ENCODE measurements at places on chromosomes 12 and 14.

DNA sequence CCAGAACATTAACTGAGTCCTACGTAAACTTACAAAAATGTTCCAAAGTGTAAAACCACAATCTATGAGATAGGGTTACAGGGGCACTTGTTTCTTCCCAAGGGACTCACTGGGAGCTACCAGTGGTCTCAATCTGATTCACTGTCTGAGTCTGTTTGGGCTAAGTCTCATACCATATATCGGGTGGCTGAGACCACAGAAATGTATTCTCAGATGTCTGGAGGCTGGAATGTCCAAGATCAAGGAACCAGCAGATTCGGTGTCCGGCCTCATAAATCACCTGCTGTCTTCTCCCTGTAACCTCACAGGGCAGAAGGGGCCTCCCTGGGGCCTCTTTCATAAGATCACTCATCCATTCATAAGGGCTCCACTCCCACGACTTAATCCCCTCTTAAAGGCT, 616.3 kb upstream of the TMEM132C start:
- DNase-seq: no peak

- peak; percentile 68 for DNase-seq
Observed at GRCh38 chr12:50074936-50075807, 10.0 kb upstream of the SMARCD1 start.

DNA sequence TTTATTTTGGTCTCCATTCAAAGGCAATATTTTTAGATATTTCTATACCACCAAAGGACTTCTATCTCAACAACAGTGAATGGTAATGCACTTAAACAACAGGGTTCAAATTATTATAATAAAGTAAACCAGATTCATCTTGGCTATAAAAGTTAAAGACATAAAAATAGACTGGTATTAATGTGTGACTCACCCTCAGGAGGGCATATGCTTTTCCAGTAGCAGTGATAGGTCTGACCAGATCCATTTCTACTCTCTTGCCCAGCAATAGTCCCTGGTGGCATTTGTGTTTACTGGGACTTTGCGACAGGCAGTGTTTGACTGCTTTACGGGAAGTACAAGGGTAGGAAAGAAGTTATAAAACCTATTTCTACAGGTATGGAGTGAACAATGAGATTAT, 353.2 kb upstream of the ATP2B1 start:
- DNase-seq: no peak

GRCh38 chr14:30885840-30886740, 11.7 kb downstream of the COCH start:
- no peak for DNase-seq

- DNase-seq: no peak
Observed at GRCh38 chr12:93569301-93569655, 3.2 kb upstream of the SOCS2 start.

DNA sequence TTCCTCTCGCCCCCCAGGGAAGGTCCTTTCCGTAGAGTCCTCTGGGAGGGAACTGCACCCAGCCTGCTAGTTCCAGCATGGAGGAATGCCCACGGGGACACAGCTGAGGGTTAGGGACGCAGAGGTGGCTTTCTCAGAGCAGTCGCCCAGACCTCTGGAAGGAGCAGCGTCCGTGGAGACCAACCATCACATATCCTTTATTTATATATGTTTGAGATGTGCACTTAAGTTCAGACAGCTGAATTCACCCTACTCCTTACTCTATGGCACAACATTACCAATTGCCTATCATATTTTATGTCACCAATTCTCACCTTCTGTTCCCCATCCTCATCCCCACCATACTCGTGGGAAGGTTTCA, 305.6 kb upstream of the DIO3 start:
- no peak for DNase-seq

- no peak for DNase-seq
Observed at GRCh38 chr14:99597911-99598600, 6.0 kb downstream of the CCDC85C start.

DNA sequence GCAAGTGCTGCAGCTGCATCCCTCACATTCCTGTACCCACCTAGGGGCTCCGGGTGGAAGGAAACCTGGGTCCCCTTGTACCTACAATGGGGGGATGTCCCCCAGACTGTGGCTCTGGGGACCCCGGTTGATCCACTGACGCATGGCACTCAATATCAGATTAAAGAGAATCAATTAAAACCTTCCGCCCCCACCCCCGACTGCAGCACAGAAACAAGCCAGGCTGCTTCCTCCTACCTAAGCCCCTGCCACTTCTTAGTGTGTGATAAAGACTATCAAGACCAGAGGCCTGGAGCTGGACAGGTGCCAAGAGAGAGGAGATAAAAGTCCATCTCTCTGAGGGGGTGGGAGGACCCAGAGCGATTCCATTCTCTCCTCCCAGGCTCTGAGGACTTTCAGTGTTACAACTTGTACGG, 28.2 kb upstream of the RPLP0 start:
- DNase-seq: peak; percentile 82

- no peak for DNase-seq
Observed at GRCh38 chr12:114662512-114663177, 21.3 kb downstream of the TBX3 start.

- no peak for DNase-seq
Observed at GRCh38 chr12:128421375-128421774, 154.4 kb downstream of the TMEM132C start.

GRCh38 chr14:101973356-101973755, 9.0 kb downstream of the DYNC1H1 start:
- DNase-seq: no peak

DNA sequence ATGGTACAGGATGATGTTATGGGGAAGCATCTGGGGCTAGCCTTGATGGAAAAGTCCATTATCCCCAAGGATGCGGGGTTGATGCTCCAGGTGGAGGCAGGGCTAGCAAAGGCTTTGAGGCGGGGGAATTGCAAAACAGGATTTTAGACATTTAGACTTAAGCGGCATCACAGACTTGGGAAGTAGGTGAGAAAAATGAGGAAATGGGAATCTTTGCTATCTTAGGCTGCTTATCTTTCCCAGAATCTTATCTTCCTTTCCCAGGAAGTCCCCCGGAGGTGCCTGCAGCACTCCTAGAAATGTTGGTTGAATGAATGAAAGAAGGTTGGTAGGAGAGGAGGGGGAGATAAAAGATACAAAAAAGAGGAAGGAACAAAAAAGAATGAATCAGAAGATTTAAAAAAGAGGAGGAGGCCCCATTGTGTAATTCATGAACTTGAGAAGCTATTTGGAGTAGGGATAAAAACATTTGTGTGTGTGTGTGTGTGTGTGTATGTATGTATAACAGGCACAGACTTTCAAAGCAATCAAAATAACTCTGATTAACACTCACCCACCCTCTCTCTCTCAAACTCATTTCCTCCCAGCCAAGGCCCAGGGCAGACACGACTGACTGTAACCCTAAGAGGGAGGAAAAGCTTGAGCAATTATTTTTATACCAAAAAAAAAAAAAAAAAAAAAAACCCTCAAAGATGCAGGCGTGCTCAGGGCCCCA, 62.5 kb upstream of the TBX3 start:
- no peak for DNase-seq

DNA sequence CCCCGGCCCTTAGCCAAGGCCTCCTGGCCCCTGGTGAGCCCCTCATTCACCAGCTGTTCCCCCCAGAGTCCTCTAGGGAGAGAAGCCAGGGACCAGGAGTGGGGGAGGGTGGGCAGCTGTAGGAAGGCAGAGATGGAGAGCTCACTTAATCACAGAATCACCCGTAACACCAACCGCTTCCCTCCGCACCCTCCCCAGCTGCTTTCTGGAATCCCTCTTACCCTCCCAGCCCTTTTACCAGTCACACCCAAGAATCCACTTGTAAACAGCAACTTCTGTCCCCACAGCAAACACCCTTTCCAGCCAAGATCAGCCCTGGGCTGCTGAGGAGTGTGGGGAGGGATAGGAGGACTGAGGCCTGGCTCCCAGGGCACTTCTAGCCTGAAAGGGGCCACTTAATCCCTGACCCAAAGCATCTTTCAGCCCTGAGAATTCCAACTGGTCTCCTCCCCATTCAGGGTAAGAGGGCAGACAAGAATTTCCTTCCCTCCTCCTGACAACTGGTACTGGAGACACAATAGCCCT, 18.8 kb downstream of the NCKAP5L start:
- no peak for DNase-seq

DNA sequence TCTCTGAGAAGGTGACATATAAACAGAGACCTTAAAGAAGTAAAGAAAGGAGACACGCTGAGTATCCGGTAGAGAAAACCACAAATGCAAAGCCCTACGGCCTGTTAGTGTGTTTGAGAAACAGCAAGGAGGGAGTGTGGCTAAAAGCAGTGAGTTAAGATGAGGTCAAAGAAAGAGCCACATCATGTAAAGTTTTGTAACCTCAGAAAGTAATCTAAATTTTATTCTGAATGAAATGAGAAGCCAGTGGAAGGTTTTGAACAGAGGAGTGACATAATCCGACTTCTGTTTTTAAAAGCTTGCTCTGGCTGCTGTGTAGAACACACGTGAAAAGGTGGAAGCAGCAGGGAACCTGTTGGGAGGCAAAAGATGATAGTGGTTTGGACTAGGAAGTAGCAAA, 32.6 kb downstream of the PPP2R5E start:
- no peak for DNase-seq

DNA sequence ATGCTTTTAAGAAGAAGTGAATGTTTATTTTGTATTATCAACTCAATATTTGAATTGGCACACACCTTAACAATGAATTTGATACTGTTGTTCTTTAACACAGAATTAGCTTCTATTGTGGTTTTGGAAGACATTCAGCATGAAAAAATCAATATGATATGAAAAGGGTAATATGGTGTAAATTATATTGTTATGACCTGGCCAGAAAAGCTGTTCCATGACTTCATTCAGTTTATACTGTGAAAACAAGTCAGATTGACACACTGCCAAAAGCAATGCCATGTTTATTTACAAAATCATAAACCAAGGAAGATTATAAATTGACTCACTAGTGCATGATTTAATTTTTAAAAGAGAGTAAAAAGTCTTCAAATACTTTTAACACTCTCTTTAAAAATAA, 851.4 kb upstream of the SEL1L start:
- DNase-seq: no peak

DNA sequence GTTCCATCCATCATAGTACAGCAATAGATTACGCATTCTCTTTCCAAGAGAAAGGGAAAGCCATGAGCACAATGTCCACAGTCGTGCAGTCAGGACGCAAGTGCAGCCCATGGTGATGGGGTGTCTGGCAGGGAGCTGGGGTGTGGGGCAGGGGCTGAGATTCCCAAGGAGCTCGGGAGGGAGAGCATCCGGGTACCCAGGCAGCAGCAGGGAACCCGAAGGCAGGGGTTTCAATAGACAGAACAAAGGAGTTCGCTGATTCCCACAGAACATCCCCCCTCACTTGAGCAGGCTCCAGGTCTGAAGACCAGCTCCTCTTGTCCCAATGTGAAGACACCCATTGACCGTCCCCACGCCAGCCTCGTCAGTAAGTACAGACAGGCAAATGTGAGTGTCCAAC, 13.5 kb downstream of the ANHX start:
- no peak for DNase-seq

DNA sequence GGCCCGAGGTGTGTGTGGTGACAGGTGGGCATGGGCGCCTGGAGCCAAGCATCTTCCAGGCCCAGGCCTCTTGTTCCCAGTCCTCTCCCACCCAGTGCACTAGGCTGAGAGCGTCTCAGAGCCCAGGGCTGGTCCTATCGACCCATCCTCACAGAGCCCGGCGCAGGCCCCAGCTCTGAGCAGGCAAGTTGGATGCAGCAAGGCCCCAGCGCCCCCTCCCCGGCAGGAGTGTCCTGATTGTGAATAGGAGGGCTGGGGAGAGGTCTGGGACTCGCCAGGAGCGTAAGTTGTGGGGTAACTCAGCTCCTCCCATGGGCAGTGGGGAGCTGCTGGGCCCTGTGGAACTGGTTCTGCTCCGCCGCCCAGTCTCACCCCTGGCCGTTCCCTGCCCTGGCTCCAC, 26.3 kb downstream of the CALM1 start:
- no peak for DNase-seq

DNA sequence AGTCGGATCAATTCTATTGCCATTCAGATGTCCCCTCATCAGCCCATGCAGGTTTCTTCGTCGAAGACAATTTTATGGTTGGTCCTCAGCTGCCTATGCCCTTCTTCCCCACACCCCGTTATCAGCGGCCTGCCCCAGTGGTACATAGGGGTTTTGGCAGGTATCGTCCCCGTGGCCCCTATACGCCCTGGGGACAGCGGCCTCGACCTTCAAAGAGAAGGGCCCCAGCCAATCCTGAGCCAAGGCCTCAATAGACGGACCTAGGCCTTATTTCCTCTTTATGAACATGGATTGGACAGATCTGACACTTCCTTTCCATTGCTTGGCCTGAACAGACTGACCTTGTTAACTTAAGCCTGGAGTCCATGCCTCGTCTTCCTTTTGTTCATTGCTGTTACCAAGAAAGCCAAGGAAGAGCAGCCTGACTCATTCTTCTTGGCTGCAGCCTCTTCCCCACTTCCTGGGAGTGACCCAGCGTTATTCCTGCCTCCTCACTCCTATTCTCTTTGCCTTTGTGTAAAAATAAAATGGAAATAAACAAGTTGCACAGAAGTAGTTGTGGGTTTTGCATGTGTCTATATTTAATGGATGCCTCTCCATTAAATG, 156.5 kb upstream of the AMIGO2 start:
- DNase-seq: no peak

DNA sequence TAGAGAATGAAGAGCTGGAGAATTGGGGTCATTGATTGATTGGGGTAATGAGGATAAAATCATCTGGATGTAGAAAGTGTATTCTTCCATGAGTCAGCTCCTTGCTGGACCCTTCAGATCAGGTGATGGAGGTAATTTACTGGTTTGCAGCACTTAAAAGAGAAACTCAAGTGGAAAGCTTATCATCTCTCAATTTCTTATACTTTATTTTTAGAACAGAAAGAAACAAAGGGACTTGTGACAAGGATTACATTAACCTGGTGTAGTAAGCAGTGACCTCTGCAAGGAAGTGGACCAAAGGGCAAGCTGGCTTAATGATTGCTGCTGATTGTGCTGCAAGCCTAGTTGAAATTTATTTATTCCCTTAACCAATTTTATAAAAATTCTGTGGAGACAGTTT, 405.0 kb downstream of the TRHDE start:
- DNase-seq: no peak

DNA sequence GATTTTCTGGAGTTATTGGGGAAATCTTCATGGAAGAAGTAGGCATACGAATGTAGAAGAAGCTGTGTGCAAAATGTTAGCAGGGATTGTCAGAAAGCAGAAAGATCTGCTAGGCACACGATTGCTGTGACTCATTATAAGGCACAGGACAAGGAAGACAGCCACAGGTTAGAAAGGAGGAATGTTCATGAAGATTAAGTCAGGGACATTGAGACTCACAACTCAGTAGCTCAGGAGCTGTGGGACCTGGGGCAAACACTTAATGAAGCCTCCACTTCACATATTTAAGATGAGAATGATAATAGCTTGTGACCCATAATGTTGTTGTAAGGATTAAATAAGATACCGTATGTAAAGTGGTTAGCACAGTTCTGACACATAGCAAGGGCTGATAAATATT, 26.6 kb upstream of the RTRAF start:
- DNase-seq: no peak

GRCh38 chr12:68237078-68237477, 11.5 kb upstream of the IL26 start:
- DNase-seq: no peak

DNA sequence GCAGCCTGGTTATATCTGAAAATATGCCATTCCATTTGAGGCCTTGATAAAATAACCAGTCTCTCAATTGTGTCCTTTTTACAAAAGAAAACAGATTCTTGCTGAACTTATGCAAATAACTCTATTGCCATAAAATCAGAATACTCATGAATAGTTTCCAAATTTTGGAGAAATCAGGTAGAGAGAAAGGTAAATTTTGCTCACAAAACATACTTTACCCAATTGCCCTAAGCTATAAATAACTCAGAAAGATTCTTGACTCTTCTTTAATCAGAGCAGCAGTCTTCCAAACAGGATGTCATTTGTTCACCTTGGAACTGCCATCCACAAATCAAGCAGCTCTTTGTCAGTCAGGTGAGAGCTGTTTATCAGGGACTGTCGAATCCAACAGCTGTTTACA, 12.6 kb downstream of the ZNF26 start:
- no peak for DNase-seq
